RPMI7951 (cell line): ENCODE measurements at places on chromosomes 3 and 15. TPM values are rescaled to one million over a fixed set of nuclear protein-coding genes. Genes with fewer than 3 reads are reported as not detected.

Gene ERC2
- total RNA-seq = 0.10 and 0.24 TPM in 2 replicates

Gene TRIM71
- not detected in 2 replicates for total RNA-seq

Gene LRRC15
- 93.4 and 95.0 TPM in 2 replicates for total RNA-seq

Gene EXD1
- not detected in 2 replicates for total RNA-seq

DNA sequence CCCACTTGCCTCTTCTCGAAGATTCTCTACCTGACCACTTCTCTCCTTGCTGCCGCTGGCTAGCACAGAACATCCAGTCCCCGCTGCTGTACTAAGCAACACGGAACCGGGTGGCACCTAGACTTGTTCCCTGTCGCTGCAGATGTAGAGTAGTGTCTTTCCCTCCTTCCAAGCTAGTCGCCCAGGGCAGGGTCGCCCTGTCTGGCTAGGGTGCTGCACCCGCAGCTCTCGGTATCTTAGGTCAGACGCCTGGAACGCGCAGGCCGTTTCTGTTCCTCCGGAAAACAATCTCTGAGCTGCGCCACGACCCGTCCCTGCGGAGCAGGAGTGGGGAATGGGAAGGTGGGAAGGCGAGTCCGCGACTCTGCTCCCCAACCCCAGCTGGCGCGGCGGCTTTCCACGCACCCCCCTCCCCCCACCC is 758 bp upstream of the SNX33 start:
- DNase-seq = no peak

DNA sequence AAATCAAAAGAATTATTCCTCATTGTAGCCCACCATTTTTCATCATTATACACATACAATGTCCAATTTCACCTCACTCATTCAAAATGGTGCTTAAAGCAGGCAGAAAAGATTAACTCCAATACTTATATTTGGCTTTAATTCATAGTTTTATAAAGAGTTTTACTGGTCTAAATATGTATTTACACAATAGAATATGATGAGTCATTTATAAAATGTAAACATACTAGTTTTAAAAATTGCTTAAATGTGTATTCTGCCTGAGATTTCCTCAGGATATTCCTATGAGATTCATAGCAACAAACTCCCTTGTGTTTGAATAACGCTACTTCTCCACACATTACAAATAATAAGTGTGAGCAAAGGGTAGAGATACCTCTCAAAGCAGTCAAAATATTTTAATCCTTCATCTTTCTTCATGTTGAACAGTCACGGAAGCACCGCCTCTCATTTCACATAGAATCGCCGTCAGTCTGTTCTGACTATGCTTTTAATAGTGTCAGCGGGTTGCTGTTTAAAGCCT is 75.7 kb upstream of the GBE1 start:
- no peak for DNase-seq

- peak; percentile 40 for DNase-seq
Observed at GRCh38 chr15:63043335-63044076, 959 bp downstream of the TPM1 start.

DNA sequence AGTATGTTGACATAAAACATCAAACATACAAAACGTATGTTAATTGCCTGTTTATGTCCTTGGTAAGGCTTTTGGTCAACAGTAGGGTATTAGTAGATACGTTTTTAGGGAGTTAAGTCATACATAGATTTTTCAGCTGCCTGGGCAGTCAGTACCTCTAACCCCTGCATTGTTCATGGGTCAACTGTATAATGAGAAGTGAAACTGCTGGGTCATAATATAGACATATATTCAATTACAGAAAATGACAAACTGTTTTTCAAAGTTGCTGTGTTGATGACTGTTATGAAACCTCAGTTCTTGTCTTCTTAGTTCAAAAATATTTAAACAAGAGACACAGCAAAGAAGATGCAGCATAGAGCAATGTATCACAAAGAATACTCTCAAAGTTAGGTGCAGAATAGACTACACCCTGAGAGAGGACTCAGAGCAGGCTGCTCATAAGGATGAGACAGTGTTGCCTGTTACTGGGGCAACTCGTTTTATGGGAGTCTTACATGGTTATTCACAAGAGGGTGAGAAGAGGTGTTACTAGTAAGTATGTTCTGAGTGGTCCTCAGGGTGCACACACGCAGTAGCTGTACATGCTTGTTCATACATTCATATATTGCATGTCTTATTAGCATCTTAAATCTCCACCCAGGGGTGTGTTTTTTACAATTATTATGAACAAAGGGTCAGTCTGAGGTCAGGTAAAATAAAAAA is 53.1 kb upstream of the ADAMTS17 start:
- DNase-seq = no peak

DNA sequence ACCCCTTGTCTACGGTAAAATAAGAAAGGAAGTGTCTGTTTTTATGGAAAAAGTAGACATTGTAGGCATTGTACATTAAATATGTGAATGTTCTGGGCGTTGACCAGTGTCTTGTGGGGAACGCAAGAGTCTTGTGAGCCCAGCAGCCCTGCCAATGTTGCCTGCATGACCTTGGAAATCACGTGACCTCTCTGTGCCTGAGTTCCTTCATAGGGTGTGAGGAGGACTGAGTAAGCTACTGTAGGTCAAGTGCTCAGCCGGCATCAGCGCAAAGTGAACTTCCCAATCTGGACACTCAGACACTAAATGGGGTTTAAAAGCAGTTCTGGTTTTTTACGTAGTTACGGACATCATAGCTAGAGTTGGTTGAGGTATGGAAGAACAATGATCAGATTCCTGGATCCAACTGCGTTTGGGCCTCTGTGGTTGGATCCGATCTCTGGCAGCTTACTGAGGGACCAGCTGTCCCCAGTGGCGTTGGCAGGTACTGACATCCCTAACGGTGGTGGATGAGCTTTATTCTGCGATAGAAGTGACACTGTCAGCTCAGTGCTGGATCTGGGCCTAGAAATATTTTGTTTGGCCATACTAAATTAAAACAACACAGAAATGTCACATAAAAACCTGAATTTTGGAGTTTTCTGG is 63.8 kb downstream of the SPSB4 start:
- DNase-seq = no peak

- peak; percentile 15 for DNase-seq
Observed at GRCh38 chr3:52109611-52110301, 44.5 kb downstream of the POC1A start.

GRCh38 chr3:141804778-141805639 is 41.8 kb downstream of the GRK7 start:
- peak; percentile 27 for DNase-seq

GRCh38 chr15:25933456-25934158 is 70.5 kb upstream of the ATP10A start:
- DNase-seq = no peak

DNA sequence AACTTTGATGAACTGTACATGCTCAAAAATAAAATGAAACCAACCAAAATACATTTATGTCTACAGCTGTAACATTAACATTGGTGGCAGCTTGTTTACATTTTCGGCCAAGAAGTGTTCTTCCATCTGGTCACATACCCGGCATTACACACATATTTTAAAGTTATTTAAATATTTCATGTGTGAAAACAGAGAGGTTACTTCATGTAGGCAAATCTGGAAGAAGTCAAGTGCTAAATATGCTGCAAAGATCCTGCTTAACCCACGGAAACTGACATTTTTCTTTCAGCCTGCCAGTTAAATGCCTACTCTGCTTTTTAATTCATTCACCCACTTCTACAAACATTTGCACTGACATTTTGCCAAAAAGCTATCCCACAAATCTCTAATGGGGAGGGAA is 69.7 kb downstream of the MB21D2 start:
- DNase-seq = no peak

DNA sequence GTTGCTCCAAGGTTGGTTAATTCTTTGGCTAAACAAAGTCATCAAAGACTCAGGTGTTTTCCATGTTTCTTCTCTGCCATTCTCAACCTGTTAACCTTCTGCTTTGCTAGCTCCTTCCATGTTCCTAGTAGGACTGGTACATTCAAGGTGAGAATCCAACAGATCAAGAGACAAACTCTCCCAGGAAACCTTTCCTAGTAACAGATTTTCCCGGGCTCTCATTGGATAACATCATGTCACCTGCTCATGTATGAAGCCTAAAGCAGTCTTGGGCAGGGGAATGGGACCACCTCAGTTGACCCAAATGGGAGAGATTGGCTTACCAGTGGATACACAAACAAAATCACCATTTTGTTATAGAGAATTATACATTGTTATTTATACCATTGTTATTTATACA is 14.9 kb downstream of the SEMA6D start:
- DNase-seq = no peak

DNA sequence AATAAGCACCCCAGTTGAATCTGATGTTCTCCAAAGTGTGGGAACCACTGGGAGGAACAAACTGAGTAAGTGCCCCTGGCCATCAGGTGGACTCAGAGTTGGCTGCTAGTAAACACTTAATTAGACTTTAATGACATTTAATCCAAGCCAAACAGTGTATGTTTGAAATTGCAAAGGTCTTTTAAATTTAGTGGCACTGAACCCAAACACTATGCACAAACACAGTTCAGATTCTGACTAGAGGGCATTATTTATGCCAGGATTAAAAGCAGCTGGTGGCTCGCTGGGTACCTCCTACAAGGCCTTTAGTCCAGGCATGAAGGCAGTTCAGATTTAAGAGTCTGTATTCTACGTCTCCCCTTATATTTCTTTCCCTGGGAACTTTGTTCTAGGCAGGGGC is 264.8 kb downstream of the CLSTN2 start:
- no peak for DNase-seq

DNA sequence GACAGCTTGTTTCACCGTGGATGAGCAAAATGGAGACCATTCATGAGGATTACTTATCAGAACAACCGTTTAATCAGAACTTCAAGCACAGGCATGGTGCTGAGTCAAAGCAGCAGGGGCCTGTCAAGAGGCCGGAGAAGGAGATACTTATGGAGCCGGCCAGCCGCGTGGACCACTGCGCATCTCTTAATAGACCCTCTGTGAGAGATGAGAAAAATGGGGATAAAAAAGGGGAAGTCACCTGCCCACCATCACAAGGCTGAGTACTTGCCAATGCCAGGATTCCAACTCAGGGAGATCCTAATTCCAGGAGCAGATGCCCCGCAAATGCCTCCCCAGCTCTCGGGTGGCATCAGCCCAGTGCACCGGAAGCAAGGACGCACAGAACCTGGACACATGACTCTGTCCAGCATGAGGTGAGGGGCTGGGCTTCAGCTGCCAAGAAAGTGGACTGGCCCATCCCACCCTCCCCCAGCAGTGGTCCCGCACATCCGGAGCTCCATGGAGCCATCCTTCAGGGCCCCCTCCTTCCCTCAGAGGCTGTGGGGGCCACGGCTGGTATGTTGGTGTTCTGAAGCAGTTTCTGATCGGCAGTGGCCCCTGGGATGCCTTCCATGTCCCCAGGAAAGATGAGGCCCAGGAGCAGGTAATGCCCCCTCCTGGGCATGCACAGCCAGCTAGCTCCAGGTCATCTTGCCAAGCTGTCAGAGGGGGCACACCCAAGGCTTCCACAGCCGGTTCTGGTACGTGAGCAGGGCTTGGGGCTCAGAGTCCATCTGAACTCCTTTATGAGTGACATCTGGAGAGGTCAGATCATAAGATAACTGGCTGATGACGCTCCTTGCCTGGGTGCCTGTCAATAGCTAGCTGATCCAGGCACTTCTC is 143.8 kb downstream of the ATP10A start:
- no peak for DNase-seq
